ENCODE measurements at places on chromosomes 5 and 9. TPM values are rescaled to one million over a fixed set of nuclear protein-coding genes. Genes with fewer than 3 reads are reported as not detected.

- no peaks in the 10 kb centered on the region for H3K36me3 ChIP-seq
- H3K4me3 ChIP-seq: no peak overlapping the region
- H3K4me1 ChIP-seq: no peaks in the 10 kb centered on the region
- DNase-seq: no peak
- no peaks in the 10 kb centered on the region for H3K27me3 ChIP-seq
Measured at GRCh38 chr5:124806373-124807077, 60.1 kb upstream of the ZNF608 start.

DNA sequence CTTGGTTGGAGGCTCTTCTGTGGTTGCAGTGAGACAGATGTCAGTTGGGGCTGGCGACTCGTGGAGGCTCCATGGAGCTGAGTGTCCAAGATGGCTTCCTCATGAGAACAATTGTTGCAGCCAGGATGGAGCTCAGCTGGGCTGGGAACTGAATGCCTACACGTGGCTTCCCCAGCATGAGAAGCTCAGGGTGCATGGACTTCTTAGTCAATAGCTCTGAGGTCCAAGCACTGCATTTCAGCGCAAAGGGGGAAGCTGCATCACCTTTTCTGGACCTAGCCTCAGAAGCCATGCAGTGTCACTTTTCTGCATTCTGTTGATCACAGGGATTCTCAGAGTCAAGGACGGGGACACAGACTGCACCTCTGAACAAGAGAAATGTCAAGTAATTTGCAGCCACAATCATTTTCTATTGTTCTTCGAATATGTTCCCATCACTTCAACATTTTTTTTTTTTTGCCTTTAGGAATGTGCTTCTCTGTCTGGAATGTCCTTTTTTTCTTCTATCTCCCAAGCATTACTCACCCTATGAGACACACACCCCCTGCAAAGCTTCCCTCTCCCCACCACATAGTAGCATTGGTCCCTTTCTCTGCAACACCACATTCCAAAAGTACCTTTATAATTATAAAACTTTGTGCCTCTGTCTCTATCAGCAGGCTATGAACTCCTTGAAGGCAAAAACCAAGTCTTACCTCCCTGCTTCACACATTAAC lies 57.5 kb upstream of the STK32A start:
- no peak overlapping the region for H3K27ac ChIP-seq
- no peaks in the 10 kb centered on the region for H3K27me3 ChIP-seq
- H3K36me3 ChIP-seq: no peaks in the 10 kb centered on the region

DNA sequence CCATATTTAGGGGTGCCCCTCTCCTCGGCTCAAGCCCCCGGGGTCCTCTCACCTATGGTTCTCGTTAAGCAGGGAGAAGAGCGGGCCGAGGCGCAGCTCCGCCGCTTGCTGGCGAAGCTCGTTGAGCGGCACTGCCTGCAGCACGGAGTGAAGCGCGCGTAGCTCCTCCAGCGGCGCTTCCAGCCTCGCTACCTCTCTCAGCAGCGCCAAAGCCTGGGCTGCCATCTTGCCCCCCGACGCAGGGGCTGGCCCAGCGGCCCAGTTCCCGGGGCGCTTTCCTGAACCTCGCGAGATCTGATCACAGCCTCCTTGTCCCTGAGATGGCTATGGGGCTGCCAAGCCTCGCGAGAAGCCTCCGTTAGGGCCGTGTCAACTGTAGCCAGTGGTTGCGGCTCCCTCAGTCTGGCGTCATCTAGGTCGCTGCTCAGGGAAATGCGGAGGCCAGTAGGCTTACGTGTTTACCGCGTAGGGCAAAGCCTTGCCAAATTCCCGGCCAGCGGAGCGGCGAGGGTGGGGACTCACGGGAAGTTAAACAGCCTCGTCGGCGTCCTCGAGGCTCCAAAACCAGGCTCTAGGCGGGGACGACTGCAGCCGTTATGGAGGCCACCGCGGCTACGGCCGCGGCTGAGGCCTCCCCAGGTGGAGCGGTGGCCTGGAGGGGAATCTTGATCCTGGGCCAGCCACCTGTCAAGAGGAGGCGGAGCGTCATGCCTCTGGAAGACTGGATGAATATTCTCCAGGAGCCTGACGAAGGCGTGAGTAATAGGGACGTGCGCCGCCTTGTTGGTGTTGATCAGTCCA lies at the start of gene PSMD5:
PSMD5 (minus strand) TSS at position 238 of the 801 bp plus-strand sequence; CDS start at position 225, 13 bp downstream.
- peak; percentile 99 for DNase-seq
- peaks cover 67% of the 10 kb centered on the region for H3K4me1 ChIP-seq
- H3K36me3 ChIP-seq: peaks cover 54% of the 10 kb centered on the region
- H3K4me3 ChIP-seq: peak within 1 kb of the TSS; percentile 97
- H3K27ac ChIP-seq: peak within 1 kb of the TSS; percentile 96

GRCh38 chr9:99092643-99093491 lies 12.0 kb upstream of the TGFBR1 start:
- no peaks in the 10 kb centered on the region for H3K27me3 ChIP-seq
- peak overlapping the region; percentile 74 for H3K4me3 ChIP-seq
- H3K36me3 ChIP-seq: peaks cover 16% of the 10 kb centered on the region
- H3K27ac ChIP-seq: peak overlapping the region; percentile 95

DNA sequence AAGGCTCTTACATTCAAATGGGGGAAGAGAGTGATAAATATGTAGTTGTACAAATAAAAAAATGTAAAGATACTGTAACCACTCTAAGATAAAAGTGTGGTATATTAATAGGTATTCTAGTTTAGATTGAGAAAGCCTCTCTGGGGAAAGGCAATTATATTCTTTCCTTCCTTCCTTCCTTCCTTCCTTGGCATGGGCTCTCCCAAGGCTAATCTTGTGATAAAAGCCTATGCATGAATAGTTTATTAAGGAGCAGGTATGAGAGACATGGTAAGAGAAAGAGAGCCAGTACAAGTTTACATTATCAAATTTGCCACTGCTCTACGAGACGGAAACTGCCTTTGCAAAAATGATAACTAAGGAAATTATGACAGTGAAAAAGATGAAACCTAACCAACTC lies 588.8 kb downstream of the PRELID2 start:
- H3K27me3 ChIP-seq: no peaks in the 10 kb centered on the region
- no peak overlapping the region for H3K27ac ChIP-seq
- H3K4me3 ChIP-seq: no peak overlapping the region
- no peaks in the 10 kb centered on the region for H3K36me3 ChIP-seq
- H3K4me1 ChIP-seq: no peaks in the 10 kb centered on the region
- DNase-seq: no peak

IRX2 gene
- not detected for total RNA-seq

PDZD2 gene
- total RNA-seq: not detected

All from activated CD4-positive, alpha-beta T cell treated with anti-CD3 and anti-CD28 coated beads, Interleukin-2, amount 10 ng/mL, durations not matched to agents 24 days and 14 days (primary cell).